Spleen (tissue), 13 donors: ENCODE measurements at places on chromosomes 12 and 14. TPM values are rescaled to one million over a fixed set of nuclear protein-coding genes. Genes with fewer than 3 reads are reported as not detected.
A peak's percentile ranks its signal among the peaks of the same experiment; 100 is the strongest.

Gene SIX6
- total RNA-seq, result not detected

GRCh38 chr14:61511558-61511948, 183.8 kb upstream of the HIF1A start:
- H3K27me3 ChIP-seq, result no peaks in the 10 kb centered on the region
- no peak overlapping the region for H3K4me3 ChIP-seq
- peaks cover 62% of the 10 kb centered on the region for H3K4me1 ChIP-seq

DNA sequence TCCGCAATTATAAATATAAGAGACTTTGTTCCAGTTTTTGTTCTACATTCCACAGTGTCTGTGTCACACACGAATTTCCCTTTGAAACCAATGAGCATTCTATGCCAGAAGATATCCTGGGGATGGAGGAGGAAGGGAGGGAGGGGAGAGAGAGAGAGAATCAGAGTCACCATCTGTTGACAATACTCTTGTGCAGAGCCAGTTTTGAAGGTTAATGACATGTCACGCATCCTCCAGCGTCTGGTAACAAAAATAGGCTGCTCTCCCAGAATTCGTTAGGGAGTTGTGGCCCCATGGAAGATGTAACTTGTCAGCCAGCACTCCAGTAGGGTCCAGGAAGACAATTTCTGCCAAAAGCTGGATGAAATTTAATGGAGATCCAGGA, 213.5 kb upstream of the KRR1 start:
- DNase-seq, result no peak
- peak overlapping the region; percentile 79 for H3K27ac ChIP-seq
- peaks cover 11% of the 10 kb centered on the region for H3K4me1 ChIP-seq

- H3K36me3 ChIP-seq, result peaks cover 59% of the 10 kb centered on the region
- peaks cover 15% of the 10 kb centered on the region for H3K4me1 ChIP-seq
- H3K27me3 ChIP-seq, result no peaks in the 10 kb centered on the region
- H3K27ac ChIP-seq, result no peak overlapping the region
These were observed 7.2 kb downstream of the NFYB start for GRCh38 chr12:104130760-104131159.

Gene KRT6A
- not detected for total RNA-seq

Gene UBR7
- total RNA-seq, result 17.7 TPM

DNA sequence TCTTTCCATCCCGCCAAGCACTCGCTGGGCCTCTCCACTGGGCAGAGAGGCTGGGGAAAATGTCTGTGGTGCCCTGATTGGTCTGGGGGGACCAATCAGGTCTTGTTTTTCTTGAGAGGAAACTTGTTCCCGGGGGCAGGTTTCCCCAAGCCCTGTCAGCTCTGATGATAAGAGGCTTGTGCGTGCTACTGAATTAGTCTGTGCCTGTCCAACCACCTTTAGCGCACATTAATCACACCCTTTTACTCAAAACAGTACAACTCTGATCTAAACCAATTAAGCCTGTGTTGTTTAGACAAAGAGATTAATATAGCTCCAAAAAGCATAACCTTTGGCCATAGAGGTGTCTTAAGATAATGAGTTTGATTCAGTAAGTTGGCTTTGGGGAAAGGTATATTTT, 580.4 kb downstream of the VRK1 start:
- no peaks in the 10 kb centered on the region for H3K4me1 ChIP-seq
- H3K4me3 ChIP-seq, result no peak overlapping the region
- H3K36me3 ChIP-seq, result no peaks in the 10 kb centered on the region
- no peaks in the 10 kb centered on the region for H3K27me3 ChIP-seq

Gene NOVA1
- total RNA-seq, result 3.6 TPM

DNA sequence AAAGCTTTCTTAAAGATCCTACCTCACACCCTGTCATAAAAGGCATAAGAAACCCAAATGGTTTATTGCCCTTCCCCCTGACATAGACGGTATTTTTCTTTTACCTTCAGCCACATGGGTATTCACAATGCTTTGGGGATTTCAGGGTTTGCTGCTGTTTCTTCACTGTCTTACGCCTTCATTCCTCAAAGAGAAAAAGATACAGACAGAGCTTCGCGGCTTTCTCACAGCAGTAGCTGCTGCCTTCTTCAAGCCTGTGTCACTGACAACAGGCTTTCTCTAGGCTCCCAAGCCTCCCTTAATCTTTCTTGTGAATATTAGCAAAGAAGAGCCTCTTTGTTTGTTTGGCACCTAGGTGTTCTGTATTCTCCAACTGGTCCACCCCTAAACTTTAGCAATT, 197.4 kb upstream of the ARID2 start:
- H3K36me3 ChIP-seq, result no peaks in the 10 kb centered on the region
- no peak for DNase-seq
- H3K27me3 ChIP-seq, result no peaks in the 10 kb centered on the region
- H3K27ac ChIP-seq, result no peak overlapping the region
- H3K4me3 ChIP-seq, result no peak overlapping the region
